ENCODE measurements at places on chromosomes 4 and X. TPM values are rescaled to one million over a fixed set of nuclear protein-coding genes. Genes with fewer than 3 reads are reported as not detected.

Gene PTCHD1
- under 0.01 TPM for total RNA-seq

Gene SAGE1
- not detected for total RNA-seq

Gene KCNE5
- 1.4 TPM for total RNA-seq

- no peak for DNase-seq
These were observed 4.5 kb upstream of the RHOXF1 start for GRCh38 chrX:120120223-120120622.

Gene MAGEA1
- not detected for total RNA-seq

GRCh38 chr4:14871676-14872430 lies 130.4 kb upstream of the CPEB2 start:
- DNase-seq: no peak
